ENCODE measurements at places on chromosomes 12 and 14. TPM values are rescaled to one million over a fixed set of nuclear protein-coding genes. Genes with fewer than 3 reads are reported as not detected.

DNA sequence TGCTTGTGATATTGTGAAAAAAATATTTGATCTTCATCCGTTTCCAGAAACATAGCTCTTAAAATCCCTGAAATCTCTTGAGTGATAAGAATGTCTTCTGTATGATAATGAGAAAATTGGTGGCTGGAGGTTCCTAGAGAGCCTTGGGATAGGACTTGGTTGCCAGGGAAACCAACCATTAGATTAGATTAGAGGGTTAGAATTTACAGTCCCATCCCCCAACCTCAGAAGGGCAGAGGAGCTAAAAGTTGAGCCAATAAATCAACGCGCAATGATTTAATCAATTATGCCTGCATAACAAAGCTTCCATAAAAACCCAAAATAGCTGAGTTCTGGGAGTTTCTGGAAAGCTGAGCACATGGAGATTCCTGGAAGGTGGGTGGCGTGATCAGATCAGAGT lies 10.6 kb downstream of the SEL1L start:
- H3K4me1 ChIP-seq: no peaks in the 10 kb centered on the region
- H3K27ac ChIP-seq: no peak overlapping the region
- H3K4me3 ChIP-seq: no peak overlapping the region
- DNase-seq: no peak

DNA sequence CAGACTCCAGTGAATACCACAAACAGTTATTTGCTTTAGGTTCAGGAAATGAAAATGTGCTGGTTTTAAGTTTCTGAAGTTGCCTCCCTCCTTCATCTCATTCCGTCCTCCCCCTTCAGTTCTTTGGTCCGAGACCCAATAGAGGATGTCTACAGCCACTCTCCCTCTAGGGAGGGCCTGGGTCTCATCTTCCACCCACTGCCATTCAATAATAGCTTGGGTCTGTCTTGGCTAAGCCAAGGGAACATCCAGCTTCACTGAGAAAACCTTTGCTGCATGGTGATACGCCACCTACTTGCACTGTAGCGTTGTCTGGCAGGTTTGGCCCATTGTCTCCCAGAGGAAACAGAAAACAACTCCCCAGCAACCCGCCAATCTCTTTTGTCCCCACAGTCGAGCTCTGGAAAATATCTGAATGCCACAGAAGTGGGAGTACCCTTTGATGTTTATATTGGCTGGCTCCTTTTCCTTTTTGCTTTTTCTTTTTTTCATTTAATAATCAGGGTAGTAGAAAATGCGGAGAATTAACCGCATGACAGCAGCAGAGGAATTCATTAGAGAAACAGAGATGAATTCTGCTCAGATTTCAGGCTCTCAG lies 380.1 kb downstream of the RAD51B start:
- H3K27ac ChIP-seq: peak overlapping the region; percentile 68
- no peaks in the 10 kb centered on the region for H3K36me3 ChIP-seq
- no peaks in the 10 kb centered on the region for H3K4me1 ChIP-seq
- H3K4me3 ChIP-seq: no peak overlapping the region
- H3K27me3 ChIP-seq: no peaks in the 10 kb centered on the region

DNA sequence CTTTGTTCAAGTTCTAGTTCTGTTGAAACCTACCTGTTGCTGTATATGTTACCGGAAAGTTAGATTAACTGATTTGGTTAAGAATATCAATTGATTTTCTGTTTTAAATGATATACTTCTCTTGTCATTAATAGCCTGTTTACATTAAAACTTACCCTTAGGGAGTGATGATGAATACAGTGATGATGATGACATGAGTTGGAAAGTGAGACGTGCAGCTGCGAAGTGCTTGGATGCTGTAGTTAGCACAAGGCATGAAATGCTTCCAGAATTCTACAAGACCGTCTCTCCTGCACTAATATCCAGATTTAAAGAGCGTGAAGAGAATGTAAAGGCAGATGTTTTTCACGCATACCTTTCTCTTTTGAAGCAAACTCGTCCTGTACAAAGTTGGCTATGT lies 33.0 kb downstream of the CAND1 start:
- no peak for DNase-seq
- H3K27me3 ChIP-seq: no peaks in the 10 kb centered on the region
- H3K4me3 ChIP-seq: no peak overlapping the region
- H3K27ac ChIP-seq: no peak overlapping the region

The FSCB gene
- total RNA-seq: not detected

- H3K4me1 ChIP-seq: no peaks in the 10 kb centered on the region
- no peaks in the 10 kb centered on the region for H3K36me3 ChIP-seq
- no peaks in the 10 kb centered on the region for H3K27me3 ChIP-seq
- H3K27ac ChIP-seq: no peak overlapping the region
- DNase-seq: no peak
- no peak overlapping the region for H3K4me3 ChIP-seq
Observed at GRCh38 chr14:93322929-93323599, 9.8 kb downstream of the BTBD7 start.

- no peaks in the 10 kb centered on the region for H3K27me3 ChIP-seq
- no peaks in the 10 kb centered on the region for H3K4me1 ChIP-seq
- peak overlapping the region; percentile 61 for H3K27ac ChIP-seq
- DNase-seq: no peak
- no peaks in the 10 kb centered on the region for H3K36me3 ChIP-seq
- H3K4me3 ChIP-seq: no peak overlapping the region
Observed at GRCh38 chr14:55302367-55303124, 31.3 kb downstream of the FBXO34 start.
